Retinal pigment epithelial cell (primary cell): ENCODE measurements at places on chromosomes 6 and 20.
A peak's percentile ranks its signal among the peaks of the same experiment; 100 is the strongest.

GRCh38 chr6:53811082-53811481 is 16.3 kb downstream of the LRRC1 start:
- no peak for DNase-seq

GRCh38 chr20:53405139-53405538 is 188.5 kb downstream of the ZNF217 start:
- DNase-seq, result no peak

- DNase-seq, result no peak
Observed at GRCh38 chr6:53723331-53723730, 57.8 kb upstream of the KLHL31 start.

DNA sequence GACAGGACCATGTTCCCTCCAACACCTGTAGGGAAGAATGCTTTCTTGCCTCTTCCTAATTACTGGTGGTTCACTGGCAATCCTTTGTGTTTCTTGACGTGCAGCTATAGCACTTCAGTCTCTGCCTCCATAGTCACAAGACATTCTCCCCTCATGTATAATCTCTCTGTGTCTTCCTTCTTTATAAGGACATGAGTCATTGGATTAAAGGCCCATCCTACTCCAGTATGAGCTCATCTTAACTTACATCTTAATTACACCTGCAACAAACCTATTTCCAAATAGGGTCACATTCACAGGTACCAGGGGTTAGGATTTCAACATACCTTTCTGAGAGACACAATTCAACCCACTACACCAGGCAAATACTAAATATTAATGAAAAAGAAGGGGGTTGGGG is 213.6 kb downstream of the RNGTT start:
- no peak for DNase-seq

DNA sequence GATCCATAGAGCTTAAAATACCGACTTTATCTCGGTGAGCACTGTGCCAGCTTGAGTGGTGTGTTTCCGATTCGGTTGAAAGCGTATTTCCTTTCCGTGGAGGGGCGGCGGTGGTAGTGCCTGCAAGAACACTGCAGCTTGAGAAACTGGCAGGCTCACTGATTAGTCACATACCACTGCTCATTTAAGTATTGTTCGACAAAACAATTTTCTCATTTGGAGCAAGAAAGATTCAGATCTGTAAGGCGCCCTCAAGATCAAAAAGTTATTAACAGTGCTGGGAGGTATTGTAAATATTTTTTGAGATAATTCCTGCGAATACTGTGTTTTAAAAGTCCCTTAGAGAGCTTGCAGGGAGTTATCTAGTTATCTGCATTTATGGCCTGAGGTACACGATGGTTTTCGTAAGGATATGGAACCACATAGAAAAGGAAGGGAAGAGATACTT is 1.3 kb downstream of the MAPK14 start:
- peak; percentile 75 for DNase-seq

- DNase-seq, result no peak
Observed at GRCh38 chr6:25327432-25327831, 48.3 kb downstream of the CARMIL1 start.

- DNase-seq, result no peak
Observed at GRCh38 chr6:139448998-139449610, 74.7 kb upstream of the CITED2 start.

GRCh38 chr6:122246906-122247658 is 152.4 kb upstream of the HSF2 start:
- DNase-seq, result no peak
